ENCODE measurements at places on chromosomes 1 and 21.

DNA sequence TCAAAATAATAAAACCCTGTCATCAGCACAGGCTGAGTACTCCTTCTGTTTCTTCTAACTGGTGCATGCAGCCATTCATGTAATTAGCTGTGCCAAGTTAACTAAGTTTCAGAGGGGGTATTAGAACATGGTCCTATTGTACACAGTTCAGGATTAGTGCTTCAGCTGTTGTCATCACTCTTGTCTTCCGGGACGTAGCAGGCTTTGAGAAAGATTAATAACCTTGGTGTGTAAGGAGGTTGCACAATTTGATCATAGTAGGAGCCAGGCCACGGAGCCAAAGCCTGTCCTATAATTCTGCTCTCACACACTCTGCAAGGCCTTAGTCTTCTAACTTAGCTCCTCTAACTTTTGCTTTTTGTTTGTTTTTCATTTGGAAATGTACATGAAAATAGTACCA lies 44.7 kb downstream of the PTGFRN start:
- no peak for DNase-seq

GRCh38 chr1:92419642-92420041 lies 67.1 kb downstream of the GFI1 start:
- no peak for DNase-seq

DNA sequence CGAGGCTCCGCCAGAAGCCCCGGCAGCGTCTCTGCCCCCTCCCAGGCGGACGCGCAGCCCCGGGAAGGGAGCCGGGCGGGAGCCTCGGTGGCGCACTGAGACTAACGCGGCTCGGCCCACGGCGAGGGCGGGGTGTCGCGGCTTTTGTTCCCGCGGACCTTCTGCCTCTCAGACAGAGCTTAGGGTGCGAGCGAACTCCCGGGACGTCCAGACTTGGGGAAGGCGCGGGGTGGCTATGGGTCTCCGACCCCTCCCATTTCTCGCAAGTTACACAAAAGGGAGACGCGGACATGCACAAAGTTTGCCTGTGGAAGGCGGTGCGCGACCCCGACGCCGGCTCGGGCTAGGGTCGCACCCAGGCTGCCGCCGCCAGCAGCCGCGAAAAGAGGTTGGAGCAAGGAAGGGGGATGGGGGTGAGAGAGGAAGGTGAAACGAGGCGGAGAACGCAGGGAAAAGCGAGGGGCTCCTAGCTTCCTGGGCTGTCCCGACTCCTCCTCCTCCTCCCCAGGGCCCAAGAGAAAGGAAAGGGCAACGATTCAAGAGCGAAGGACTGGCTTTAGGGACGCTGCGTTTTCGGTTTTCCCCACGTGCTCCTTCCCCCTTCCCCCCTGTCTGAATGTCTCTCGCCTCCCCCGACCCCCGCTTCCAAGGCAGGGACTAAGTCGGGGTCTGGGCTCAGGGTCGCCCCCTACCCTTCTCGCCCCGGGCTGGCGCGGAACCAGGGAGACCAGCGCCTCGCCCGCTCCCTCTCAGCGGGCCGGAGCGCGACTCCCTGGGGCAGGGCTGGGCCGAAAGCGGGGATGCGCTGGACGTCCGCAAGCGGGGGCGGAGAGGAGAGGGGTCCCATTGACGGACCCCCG lies 729 bp downstream of the APP start:
- peak; percentile 22 for DNase-seq

- DNase-seq = no peak
These were observed 47.7 kb downstream of the PGM1 start for GRCh38 chr1:63640633-63641567.

DNA sequence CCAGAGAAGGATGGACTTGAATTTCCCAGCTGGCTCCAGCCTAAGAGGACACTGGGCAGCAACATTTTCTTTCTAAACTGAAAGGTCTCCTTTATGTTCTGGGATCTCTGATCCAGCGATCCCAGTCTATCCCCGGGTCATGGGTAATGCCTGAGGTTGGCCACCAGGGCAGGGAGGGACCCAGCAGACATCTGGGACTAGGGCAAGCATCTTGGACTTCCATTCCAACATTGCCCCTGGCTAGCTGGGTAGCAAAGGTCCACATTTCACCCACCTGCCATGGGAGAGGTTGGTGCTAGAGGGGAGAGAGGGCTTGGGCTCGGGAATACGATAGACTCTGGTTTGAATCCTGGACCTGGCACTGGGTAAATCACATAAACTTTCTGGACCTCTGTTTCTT lies 84.6 kb downstream of the LRRN2 start:
- no peak for DNase-seq

- DNase-seq = no peak
These were observed 270.1 kb downstream of the USH2A start for GRCh38 chr1:216153130-216153529.

GRCh38 chr1:180632326-180633056 lies 669 bp downstream of the XPR1 start:
- DNase-seq = peak; percentile 31

DNA sequence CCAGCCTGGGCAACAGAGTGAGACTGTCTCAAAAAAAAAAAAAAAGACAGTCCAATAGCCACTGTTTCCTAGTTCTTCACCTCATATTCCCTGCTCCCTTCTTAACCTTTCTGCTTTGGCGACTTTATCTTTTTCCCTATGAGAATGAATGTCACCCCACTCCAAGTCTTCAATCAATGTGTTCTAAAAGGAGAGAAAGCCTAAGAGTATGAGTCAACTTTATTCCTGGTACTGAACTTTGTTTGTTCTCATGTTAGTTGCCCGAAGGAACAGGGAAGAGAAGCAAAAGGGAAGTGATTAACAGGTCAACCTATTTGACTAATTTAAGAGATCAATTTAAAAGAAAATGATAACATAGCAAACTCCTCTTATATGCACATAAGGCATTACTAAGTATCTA lies 39.9 kb upstream of the SLC16A1 start:
- DNase-seq = no peak

DNA sequence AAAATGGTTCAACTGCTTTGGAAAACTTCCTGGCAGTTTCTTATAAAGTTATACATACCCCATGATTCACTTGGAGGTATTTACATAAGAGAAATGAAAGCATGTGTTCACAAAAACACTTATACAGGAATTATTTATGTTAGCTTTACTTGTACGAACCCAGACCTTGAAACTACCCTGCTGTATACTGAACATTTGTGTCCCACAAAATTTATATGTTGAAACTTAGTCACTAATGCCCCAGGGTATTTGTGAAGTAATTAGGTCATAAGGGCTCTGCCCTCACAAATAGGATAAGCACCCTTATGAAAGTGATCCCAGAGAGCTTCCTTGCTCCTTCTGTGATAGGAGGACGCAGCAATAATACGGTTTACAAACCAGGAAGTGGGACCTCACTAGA lies 42.7 kb upstream of the B3GALT2 start:
- DNase-seq = no peak

- no peak for DNase-seq
These were observed 192.4 kb downstream of the HMCN1 start for GRCh38 chr1:185926588-185926987.

DNA sequence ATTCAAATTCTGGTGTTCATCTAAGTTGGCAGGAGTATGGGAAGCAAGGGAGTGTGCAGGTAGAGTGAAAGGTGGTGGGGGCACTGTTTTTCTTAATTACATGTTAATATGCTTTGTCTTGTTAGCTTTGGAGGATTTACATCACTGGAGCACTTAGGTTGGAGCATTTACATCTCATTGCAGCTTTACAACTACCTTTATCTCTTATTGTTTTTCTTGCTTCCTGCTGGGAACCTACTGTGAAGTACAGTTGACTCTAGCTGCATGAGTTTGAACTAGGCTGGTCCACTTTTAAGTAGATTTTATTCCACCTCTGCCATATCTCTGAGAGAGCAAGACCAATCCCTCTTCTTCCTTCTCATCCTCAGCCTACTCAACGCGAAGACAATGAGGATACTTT lies 554.8 kb upstream of the B3GALT2 start:
- DNase-seq = no peak

DNA sequence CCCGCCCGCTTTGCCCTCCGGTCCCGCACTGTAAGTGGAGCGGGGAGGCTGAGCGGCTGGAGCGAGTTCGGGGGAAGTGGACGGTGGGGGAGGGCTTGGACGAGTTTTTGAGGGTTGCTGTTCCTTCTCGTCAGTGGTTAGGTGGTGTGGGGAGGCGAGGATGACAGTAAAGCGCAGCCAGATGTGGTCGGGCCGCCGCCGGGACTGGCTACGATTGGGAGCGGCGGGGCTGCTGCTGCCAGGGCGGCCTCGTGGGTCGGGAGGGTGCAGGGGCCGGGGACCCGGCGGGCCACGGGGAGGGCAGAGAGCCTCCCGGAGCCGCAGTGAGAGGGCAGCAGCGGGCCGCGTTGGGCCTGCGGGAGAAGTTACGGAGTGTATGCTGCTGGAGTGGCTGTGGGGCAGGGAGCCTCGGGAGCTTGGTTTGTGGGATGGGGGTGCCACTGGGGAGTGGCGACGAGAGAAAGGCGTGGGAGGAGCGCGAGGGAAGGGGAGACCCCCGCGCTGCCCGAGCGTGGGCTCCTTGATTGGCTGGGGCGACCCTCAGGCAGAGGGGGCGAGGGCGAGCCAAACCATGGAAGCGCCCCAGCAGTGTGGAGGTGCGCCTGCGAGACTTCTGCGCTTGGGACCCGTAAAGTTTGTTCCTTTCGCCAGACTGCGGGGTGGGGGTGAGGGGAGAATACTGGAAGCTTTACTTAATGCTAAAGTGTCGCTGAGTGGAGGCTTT lies 2.1 kb downstream of the ADGRL2 start:
- no peak for DNase-seq

GRCh38 chr1:64623750-64624191 lies 121.1 kb upstream of the RAVER2 start:
- no peak for DNase-seq

DNA sequence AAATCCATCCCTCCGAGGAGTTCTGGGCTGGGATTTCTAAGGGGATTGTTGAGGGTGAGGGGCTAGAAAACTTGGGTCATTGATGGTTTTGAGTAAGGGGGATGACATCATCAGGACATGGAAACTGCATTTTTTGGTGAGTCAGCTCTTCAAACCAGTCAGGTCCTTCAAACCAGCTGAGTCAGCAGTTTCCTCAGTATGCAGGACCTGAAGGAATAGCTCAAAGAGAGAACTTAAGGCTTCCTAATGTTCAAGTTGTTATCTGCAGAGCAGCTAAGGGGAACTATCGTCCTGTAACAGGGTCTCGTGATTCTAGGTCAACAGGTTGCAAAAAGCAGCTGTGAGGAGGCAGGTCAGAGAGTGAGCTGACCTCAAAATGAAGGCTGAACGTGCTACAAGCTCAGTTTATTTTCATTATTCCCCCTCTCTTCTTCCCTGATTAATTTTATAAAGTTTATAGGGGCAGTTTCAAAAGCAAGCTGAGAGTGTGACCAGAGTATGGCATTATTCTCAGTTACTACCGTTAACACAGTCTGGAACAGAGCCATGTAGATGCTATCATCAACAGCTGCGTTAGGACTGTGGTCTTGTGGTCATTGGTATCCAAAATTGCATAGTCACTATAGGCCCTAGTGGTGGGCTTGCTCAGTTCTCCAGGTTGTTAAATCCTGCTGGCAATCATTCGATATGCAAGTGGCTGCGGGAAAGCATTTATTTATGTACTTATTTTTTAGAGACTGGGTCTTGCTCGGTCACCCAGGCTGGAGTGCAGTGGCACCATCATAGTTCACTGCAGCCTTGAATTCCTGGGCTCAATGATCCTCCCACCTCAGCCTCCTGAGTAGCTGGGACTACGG lies 10.7 kb upstream of the SDC3 start:
- DNase-seq = no peak

GRCh38 chr1:4045397-4046010 lies 145.4 kb upstream of the C1orf174 start:
- no peak for DNase-seq

GRCh38 chr21:44283948-44284347 lies 1.7 kb upstream of the AIRE start:
- no peak for DNase-seq

GRCh38 chr1:41103766-41104165 lies 82.2 kb upstream of the SLFNL1 start:
- DNase-seq = no peak

GRCh38 chr1:218686258-218686657 lies 341.1 kb downstream of the TGFB2 start:
- DNase-seq = no peak

DNA sequence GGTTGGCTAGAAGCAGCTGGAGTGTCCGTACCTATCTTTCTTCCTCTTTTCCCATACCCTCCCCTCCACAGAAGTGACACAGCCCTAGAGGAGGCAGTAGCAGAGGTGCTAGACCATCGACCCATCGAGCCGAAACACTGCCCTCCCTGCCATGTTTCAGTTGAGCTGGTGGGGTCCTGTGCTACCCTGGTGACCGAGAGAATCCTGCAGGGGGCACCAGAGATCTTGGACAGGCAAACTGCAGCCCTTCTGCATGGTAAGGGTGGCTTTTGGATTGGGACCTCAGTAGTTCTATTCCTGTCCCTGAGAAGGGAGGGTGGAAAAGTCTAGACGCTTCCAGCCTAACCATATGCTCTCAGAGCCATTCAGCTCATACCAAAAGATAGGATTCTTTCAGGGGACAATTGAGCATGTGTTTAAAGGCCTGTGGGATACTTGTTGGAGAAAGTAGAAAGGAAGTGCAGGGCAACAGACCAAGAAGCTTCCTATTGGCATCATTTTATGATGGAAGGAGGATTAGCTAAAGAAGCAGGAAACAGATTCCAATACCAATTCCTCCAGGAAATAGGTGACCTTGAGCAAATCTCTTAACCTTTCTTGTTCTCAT lies 11.7 kb upstream of the BNIPL start:
- peak; percentile 94 for DNase-seq

GRCh38 chr1:116693759-116694480 lies 26.4 kb upstream of the IGSF3 start:
- DNase-seq = no peak

- no peak for DNase-seq
These were observed 223.9 kb downstream of the PLPP3 start for GRCh38 chr1:56355422-56355821.

DNA sequence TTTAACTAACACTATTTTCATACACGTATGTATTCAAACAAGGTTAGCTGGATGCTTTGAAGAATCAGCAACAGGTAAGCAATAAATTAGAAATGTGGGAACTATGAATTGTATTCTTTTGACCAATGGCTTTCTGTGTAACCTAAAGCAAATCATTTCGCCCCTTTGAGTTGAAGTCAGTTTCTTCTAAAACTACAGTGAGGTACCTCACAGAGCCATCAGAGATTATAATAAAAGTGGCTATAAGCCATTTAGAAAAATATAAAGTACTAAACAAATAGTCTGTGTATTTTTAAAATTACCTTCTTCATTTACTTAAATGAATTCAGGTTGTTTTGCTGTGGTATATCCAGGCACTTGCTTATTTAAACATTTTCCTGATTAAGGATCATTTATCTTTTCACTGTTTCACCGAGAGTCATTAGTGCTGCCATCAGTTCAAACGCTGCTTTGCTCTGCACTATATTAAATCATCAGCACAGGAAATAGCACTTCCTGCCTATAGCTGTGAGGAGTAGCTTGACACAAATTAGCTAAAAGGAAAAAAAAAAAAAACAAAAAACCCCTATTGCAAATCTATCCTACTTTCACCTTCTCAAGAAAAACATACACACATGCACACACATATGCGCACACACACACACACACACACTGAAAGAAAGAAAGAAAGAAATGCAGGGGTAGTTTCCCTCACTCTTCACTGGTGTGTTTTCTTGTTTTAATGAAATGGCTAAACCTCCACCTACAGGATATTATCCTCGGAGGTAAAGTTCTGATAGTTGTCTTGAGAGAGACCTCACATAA lies 39.8 kb upstream of the C1orf105 start:
- no peak for DNase-seq

All from CD8-positive, alpha-beta T cell (primary cell).